ENCODE measurements at places on chromosomes 12 and 14.

DNA sequence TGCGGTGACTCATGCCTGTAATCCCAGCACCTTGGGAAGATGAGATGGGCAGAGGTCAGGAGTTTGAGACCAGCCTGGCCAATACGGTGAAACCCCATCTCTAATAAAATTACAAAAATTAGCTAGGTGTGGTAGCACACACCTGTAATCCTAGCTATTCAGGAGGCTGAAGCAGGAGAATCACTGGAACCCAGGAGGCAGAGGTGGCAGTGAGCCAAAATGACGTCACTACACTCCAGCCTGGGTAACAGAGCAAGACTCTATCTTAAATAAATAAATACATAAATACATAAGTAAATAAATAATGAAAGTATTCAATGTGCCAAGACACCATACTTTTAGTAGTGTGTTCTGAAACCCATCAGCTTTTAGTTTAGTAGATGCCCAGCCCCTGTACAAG lies 308.1 kb upstream of the FLRT2 start:
- DNase-seq, result no peak

- DNase-seq, result no peak
Measured at GRCh38 chr14:77867476-77867875, 67.6 kb downstream of the ADCK1 start.

- no peak for DNase-seq
Measured at GRCh38 chr14:72631401-72631800, 262.5 kb downstream of the DPF3 start.

DNA sequence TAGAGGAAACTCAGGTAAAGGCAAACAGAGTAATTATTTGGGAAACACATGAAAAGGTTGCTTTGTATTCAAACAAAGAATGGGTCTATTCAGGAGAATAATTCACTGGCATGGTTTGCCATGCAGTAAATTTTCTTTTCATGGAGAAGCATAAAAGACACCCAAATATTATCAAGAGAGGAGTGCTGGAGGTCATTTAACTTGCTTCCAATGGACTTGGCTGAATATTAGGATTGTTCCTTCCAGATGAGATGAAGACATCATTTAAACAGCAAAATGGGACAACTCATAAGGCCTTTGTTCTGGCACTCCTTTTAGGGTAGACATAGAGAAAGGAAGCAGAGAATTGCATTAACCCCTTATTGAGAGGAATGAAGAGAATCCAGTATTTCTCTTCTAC lies 38.7 kb downstream of the WIF1 start:
- no peak for DNase-seq

DNA sequence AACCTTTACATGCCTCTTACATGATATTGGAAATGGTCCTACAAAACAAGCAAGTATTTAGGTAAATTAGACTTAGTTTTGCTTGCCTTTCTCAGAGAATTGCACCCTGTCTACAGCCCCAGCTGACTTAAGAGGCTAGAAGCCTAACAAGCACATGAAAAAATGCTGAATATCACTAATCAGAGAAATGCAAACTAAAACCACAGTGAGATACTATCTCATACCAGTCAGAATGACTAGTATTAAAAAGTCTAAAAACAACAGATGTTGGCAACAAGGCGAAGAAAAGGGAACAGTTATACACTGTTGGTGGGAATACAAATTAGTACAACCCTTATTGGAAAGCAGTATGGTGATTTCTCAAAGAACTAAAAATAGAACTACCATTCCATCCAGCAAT lies 103.8 kb downstream of the EGLN3 start:
- no peak for DNase-seq

Data from frontal cortex (tissue), 4 donors.